Epithelial cell of umbilical artery (primary cell): ENCODE measurements at places on chromosomes 7 and 10. TPM values are rescaled to one million over a fixed set of nuclear protein-coding genes. Genes with fewer than 3 reads are reported as not detected.

ADAM22 gene
- total RNA-seq = 0.32 and 0.76 TPM in 2 replicates

SYNPO2L gene
- not detected in 2 replicates for total RNA-seq

MYPN gene
- total RNA-seq = not detected in 2 replicates

FAM24A gene
- not detected in 2 replicates for total RNA-seq

STOX1 gene
- 0.30 and 0.32 TPM in 2 replicates for total RNA-seq

CCL24 gene
- not detected in 2 replicates for total RNA-seq

ZNF316 gene
- total RNA-seq = 11.1 and 12.3 TPM in 2 replicates

C10orf105 gene
- 0.15 TPM in 1 of 2 replicates, not detected in the other for total RNA-seq

SPAG6 gene
- total RNA-seq = not detected in 2 replicates

EVX1 gene
- total RNA-seq = not detected in 2 replicates

SDHAF3 gene
- 10.1 and 18.1 TPM in 2 replicates for total RNA-seq

VIM gene
- total RNA-seq = 4,629 and 5,225 TPM in 2 replicates

PNLIPRP2 gene
- not detected in 2 replicates for total RNA-seq

CAV2 gene
- total RNA-seq = 150 and 198 TPM in 2 replicates

FEZF1 gene
- total RNA-seq = not detected in 2 replicates

PRF1 gene
- not detected in 2 replicates for total RNA-seq

IFIT1B gene
- total RNA-seq = not detected in 2 replicates

SLC16A9 gene
- total RNA-seq = 0.30 and 0.97 TPM in 2 replicates

TCF7L2 gene
- 1.3 and 1.8 TPM in 2 replicates for total RNA-seq

CTTNBP2 gene
- 0.32 and 0.61 TPM in 2 replicates for total RNA-seq
